ENCODE measurements at places on chromosomes 4 and X.

DNA sequence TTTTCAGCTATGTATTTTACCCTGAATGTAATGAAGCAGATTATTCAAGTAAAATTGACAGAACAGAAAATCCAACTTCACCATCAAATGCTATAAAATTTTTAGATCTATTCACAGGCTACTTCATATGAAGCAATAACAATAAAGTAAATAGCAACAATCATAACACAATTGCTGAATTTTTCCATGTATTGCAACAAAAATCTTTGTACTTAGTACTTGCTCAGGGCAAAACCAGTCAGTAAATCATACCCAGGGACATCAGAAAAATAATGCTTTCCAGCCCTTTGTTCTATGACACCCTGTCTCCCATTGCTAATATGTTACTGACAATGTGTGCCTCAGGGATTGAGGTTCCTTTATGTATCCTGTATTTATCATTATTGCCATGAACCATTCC is 15.5 kb downstream of the TNIP3 start:
- DNase-seq, result no peak

- DNase-seq, result no peak
Measured at GRCh38 chr4:89296399-89296798, 11.2 kb downstream of the GPRIN3 start.

GRCh38 chr4:39571054-39571453 is 43.8 kb upstream of the UGDH start:
- DNase-seq, result no peak

GRCh38 chrX:80648023-80648422 is 161.7 kb downstream of the BRWD3 start:
- DNase-seq, result no peak

- DNase-seq, result no peak
Measured at GRCh38 chr4:139658586-139659382, 6.8 kb upstream of the MGST2 start.

- DNase-seq, result no peak
Measured at GRCh38 chr4:81335122-81335912, 120.3 kb upstream of the PRKG2 start.

DNA sequence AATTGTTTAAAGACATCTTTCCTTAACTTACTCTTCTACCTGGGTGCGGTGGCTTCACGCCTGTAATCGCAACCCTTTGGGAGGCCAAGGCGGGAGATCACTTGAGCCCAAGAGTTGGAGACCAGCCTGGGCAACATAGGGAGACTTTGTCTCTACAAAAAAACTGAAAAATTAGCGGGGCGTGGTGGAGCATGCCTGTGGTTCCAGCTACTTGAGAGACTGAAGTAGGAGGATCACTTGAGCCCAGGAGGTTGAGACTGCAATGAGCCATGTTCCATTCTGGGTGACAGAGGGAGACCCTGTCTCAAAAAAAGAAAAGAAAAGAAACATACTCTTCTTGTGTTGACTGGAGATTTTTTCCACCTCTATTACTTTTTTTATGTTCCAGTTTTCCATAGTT is 181.9 kb downstream of the RAPGEF2 start:
- DNase-seq, result no peak

DNA sequence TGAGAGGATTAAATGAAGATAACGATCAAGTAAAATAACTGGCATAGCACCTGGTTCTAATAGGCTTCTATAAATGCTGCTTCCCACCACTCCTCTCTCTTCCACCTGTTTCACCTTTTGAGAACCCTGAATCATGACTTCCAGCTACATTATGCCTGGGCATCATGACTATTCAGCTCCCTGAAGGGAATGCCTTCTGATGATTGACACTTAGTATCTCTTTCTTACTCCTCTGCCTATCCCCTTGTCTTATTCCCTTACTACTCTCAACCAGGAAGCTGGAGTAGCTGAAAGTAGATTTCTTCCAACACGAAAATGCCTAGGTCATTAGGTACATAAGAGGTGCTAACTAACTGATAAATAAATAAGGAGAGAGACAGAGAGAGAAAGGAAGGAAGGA is 24.7 kb upstream of the CXCL8 start:
- no peak for DNase-seq

Measured in stimulated activated CD8-positive, alpha-beta memory T cell treated with anti-CD3 and anti-CD28 coated beads, Interleukin-15, amount 100 ng/mL, for 48 hours (primary cell).